ENCODE measurements at places on chromosomes 2 and 18.

DNA sequence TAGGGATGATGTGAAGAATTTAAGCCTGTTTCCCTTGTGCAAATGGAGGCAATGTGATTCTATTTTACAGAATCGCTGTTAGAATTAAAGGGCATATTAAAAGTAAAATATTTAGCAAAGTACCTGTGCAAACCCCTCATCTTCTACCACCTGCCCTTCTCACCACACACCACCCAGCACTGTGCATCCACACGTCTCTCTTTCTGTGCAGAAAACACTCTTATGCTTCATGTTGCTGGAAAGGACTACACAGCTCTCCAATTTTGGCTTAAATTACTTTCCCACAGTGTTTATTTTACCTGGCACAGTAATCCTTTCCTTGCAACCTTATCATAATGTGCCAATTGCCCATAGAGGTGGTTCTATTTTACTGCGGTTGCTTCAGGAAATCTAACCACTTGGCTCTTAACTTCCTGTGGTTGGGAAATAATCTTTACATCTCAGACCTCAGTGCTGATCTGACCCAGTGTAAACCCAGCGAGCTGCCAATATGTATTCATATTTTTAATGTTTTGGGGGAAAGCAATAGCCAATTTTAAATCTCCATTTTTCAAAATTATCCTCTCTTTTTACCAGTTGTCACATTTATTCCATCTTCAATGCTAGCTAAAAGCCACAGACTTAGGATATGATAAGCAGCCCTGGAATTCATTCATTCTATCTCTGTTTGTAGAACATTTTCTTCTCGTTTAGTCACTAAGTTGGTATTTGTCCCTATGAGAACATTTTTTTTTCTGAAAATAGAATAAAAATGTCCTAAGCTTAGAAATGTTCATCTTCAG lies 250.9 kb downstream of the DSEL start:
- DNase-seq = peak; percentile 94

DNA sequence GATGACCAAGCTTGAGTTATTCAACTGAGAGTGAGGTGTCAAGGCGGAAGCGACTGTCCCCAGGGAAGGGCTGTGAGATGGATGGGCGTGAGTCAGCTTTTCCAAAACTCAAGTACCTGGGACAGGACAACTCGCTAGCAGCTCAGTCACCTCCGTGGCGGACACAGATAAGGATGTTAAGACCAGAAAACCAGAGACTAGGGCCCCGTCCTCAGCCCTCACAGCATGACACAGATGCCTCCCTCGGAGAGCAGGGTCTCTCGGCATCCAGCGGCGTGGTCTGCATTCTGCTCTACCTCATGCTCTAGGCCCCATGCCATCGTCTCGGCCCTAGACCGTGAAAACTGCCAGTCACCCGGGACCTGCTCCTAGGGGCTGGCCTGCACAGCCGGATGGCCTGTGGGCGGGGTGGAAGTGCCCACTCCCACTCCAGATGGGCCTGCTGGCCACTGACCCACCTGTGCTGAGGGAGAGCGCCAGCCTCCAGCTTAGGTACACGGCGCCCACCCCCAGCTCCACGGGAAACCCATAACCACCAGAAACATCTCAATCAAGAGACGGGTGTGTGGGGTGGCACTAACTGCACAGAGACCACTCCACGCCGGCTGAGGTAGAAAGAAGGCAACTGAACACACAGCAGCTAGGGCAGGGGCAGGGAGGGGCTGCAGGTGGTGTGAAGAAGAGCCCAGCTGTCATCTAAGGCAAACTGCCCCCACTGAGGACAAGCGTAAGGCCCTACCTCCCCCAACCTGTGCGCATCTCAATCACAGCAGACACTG lies 39.8 kb downstream of the ANO7 start:
- DNase-seq = no peak

- no peak for DNase-seq
Measured at GRCh38 chr18:58387716-58388115, 241.2 kb downstream of the ALPK2 start.

DNA sequence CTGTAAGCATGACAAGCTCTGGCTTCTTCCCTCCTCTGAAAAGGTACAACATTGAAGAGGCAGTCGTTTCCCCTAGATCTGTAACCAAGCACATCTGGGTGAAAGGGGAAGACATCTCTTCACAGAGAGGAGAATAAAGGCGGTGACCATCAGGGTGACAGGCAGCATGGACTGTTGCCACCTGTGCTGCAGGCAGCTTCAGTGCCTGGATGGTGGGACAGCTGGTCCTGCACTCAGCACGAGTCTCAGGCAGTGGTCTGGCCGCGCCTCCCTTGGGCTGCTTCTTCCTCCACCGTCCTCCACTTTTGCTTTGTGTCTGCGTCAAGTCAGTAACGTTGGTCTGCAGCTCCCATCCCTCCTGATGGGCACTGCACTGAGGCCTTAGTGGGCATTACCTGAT lies 264.4 kb downstream of the NEDD4L start:
- DNase-seq = no peak

DNA sequence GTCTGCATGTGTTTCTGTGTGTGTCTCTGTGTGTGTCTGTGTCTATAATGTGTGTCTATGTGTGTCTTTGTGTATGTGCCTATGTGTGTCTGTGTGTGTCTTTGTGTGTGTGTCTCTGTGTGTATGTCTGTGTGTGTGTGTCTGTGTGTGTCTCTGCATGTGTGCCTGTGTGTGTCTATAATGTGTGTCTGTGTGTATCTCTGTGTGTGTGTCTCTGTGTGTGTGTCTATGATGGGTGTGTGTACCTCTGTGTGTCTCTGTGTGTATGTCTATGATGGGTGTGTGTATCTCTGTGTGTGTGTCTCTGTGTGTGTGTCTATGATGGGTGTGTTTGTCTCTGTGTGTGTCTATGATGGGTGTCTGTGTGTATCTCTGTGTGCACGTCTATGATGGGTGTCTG lies 126.2 kb upstream of the GPC1 start:
- no peak for DNase-seq

DNA sequence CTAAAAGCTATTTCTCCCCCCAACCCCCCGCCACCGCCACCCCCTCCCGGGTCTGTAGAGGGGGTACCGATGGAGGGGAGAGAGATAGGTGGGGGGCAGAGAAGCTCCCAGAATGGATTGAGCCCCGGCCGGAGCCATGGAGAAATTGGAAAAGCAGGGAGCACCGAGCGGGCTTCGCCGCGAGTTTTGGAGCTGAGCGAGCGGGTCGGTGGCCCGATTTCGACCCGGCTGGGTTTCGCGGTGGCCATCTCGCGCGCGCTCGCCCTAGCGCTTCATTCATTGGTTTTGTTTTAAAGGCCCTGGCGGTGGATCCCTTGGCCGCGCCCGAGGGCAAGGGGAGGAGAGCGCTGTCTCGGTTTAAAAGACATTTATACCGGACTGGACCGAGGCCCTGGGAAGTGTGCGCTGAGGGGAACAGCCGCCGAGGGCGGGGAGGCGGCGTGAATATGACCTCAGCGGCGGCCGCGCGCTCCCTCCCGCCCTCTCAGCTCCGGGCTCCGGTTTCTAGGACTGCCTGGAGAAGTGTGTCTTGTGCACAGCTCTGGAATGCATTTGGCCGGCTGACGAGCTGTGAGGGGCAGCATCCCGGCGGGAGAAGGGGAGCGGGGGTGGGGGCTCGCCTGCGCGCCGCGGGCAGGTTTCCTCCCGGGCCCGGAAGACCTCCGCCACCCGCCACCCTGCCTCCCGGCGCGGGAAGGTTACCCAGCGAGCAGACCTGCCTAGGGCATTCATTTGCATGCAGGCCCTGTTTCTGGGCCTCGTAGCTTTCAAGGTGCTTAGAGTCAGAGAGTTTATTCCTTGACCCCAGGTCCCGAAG lies 1.7 kb upstream of the SMAD7 start:
- peak; percentile 66 for DNase-seq

GRCh38 chr2:35931626-35932025 lies 424.0 kb upstream of the CRIM1 start:
- no peak for DNase-seq

- no peak for DNase-seq
Measured at GRCh38 chr18:76697441-76697901, 124.9 kb upstream of the ZNF236 start.

DNA sequence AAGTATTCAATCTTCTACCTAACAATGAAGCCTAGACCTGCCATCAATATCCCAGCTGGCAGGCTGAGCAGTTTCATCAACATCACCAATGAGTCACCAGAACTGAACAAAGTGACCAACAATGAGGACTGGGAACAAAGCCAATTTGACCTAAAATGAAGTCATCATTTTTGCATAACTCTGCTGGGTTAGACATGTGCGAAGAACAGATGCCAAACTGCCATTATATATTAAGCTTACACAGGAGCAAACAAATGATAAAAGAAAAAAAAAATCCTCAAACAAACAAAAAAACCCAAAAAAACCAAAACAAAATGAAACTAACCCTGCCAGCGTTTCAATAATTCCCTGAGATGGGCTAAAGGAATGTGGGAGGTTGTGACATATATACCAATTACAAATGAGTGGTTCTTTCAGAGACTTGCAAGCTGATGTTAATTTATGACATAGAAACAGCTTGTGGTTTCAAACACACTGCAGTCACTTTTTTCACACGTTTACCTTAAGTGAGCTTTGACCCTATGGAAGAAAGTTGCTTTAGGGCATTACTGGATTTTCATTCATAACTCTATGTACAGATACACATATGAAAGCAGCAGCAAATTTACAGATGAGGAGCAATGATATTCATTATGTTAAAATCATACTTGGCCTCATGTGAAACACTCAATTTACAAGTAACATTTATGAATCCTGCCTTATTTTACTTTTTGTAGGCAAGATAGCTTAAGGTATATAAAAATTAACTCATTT lies 56.9 kb upstream of the CCDC141 start:
- DNase-seq = peak; percentile 97

DNA sequence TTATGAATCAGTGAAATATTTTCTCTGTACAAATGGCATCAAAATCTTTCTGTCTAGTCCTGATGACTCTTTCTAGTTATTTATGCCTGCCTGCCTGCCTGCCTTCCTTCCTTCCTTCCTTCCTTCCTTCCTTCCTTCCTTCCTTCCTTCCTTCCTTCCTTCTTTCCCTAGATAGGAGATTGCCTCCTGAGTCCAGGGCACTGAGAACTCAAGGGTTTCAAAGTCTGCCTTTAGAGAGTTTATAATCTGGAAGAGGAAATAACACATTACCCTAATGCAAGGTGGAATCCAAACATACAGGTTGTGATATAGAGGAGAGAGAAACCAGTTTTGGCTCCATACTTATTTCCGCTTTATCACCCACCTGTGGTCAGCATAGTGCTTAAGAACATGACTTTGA lies 98.1 kb upstream of the SERPINE2 start:
- DNase-seq = no peak

GRCh38 chr2:160245614-160246155 lies 45.6 kb upstream of the ITGB6 start:
- DNase-seq = no peak

- DNase-seq = no peak
Measured at GRCh38 chr18:43606795-43607194, 329.5 kb upstream of the SYT4 start.

DNA sequence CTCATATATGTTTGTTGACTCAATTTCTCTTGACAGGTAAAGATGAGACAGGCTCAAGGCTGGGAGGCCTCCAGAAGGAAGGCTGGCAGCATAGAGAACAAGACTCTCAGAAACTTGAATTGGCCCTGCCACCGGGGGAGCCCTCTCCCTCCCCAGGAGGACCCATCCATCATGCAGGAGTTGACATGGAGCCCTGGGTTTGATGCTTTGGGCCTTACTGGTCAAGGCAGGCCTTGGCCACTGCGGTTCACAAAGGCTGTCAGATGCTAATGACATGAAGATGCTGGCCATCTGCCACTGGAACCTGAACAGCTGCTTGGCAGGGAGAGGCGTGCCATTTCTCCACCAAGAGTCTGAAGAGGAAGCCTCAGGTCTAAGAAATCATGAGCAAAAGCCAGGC lies 193.6 kb downstream of the MTCL1 start:
- DNase-seq = no peak

DNA sequence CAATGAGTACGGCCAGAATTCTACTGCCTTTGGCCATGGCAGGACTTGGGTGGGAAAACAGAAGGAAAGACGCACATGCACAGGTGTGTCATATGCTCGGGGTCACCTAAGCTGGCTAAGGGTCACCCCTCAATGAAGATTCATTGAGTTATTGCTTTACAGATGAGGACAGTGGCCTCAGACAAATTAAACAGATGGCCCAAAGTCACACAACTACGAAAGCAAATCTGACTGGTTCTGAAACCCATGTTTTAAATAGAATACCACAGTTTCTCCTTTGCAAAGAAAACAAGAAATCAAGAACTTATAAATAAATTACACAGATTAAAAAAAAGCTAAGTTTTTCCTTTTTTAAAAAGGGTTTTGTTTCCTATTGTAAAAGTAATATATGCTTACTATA lies 70.5 kb downstream of the ID2 start:
- DNase-seq = no peak

DNA sequence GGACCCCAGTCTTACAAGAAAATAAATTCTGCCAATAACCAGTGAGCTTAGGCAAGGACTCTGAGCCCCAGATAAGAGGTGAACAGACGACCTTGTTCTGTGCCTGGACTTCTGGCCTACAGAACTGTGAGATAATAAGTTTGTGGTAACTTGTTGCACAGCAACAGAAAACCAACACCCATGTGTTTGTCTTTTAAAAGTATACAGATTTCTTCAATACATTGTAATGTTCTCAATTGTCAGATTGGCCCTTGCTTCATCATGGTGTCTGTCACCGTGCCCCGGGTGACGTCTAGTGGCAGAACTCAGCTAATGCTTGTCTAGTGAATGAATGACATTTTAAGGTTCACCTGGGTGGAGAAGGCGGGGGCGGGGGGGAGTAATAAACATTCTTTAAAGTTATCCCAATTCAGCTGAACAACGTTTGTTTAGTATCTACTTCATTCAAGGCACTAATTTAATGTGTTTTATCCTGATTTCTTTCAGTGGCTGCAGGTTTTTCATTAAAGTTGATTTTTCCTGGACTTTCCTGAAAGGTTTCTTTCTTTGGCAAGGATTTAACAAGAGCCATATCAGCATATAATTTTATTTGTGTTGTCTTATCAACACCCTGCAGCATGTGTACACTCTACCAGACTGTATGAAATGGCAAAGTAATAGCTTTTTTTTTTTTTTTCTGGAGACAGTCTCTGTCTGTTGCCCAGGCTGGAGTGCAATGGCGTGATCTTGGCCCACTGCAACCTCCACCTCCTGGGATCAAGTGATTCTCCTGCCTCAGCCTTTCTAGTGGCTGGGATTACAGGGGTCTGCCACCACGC lies 123.8 kb upstream of the DLX2 start:
- DNase-seq = no peak

- DNase-seq = peak; percentile 48
Measured at GRCh38 chr2:75403991-75404428, 156.7 kb downstream of the EVA1A start.

All from astrocyte of the cerebellum (primary cell).